ENCODE measurements at places on chromosomes 4 and X. TPM values are rescaled to one million over a fixed set of nuclear protein-coding genes. Genes with fewer than 3 reads are reported as not detected.
A peak's percentile ranks its signal among the peaks of the same experiment; 100 is the strongest.

GRCh38 chr4:74625981-74626380 is 168.3 kb downstream of the BTC start:
- peak; percentile 28 for DNase-seq

DNA sequence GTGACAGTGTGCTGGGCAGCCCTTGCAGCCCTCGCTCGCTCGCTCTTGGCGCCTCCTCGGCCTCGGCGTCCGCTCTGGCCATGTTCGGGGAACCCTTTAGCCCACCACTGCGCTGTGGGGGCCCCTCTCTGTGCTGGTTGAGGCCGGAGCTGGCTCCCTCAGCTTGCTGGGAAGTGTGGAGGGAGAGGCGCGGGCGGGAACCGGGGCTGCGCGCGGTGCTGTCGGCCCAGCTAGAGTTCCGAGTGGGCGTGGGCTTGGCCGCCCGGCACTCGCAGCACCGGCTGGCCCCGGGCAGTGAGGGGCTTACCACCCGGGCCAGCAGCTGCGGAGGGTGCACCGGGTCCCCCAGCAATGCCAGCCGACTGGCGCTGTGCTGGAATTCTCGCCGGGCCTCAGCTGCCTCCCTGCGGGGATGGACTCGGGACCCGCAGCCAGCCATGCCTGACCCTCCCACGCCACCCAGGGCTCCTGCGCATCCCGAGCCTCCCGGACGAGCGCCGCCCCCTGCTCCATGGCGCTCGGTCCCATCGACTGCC is 770.1 kb upstream of the GALNTL6 start:
- no peak for DNase-seq

DNA sequence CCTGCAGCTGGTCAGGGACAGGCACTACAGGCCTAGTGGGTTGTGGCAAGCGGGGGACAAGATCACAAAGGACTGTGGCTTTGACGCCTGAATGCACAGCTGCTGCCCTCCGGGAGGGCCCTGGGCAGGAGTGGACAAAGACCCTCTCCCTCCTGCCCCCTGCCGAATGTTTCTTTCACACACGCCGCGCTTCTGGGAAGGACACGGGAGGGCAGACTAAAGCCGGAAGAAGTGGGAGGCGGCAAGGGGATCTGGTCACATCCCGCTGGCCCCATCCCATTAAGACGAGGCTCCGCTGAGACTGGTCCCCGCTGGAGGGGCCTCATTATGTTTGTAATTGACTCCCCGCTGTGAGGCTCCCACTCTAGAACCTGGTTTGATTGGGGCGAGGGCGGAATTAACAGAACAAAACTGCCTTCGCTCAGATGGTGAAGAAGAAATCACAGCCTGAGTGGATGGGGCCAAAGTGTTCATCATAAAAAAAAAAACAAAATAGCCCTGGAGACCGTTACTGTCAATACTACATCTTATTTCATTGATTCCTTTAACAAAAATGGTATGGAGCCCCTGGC is 37.8 kb upstream of the PSAPL1 start:
- no peak for DNase-seq

The GLOD5 gene
- 0.63 TPM for total RNA-seq

DNA sequence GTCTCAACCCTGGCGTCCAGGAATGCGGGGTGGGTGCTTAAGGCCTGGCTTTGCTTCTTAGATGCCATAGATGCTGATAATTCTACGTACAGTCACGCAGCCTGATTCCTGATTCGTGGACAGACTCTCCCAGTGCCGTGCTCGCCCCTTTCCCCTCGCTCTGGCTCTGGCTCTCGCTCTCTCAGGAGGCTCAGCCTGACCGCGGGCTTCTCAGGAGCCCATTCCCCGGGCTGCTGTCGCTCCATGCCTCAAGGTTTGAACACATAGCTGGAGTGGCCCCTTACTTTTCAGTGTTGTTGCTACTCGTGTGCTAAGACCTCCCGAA is 59.2 kb upstream of the ZC4H2 start:
- no peak for DNase-seq

The MAGEC2 gene
- not detected for total RNA-seq

The MAMLD1 gene
- total RNA-seq, result 0.15 TPM

All from HT-29 (cell line).